ENCODE measurements at places on chromosomes 12 and 14.

- no peak for DNase-seq
These were observed 188.4 kb upstream of the NAV3 start for GRCh38 chr12:77642246-77642645.

DNA sequence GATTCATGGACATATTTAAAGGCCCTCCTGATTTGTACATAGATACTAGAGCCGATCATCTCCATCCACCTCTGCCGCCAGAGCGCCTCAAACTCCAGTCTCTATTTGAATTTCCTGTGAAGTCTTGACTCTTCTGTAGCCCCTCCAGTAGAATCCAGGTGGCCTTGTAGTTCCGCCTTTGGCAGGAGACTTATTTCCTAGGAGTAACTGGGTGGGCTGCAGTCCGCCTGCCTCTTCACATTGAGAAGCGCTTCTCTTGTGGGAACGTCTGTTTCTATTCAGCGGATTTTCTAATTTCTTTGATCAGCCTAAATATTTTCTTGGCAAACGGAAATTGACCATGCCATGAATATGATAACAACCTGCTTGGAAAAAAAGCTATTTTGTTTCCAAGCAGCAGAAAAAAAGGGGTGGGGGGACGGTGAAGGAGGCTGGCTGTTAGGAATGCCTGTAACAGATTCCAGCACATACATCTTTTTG lies 9.0 kb upstream of the SIX1 start:
- DNase-seq: no peak

DNA sequence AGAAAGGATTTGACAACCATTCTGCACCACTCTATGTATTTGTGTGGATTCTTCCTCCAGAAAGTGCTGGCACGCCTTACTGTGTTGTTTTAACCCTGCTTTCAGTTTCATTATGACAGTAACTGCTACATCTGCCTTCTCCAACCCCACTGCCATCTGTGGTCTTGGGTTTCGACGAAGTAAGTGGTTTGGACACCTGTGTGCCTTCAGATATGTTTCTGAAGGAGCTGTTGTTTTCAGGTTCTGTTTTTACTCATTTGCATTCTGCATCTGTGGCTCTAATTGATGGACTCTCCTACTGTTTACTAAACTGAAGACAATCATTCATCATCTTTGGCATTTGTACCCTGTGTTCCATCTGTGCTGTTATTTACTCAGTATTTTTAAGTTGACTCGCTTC lies 4.1 kb downstream of the TSHR start:
- DNase-seq: no peak

DNA sequence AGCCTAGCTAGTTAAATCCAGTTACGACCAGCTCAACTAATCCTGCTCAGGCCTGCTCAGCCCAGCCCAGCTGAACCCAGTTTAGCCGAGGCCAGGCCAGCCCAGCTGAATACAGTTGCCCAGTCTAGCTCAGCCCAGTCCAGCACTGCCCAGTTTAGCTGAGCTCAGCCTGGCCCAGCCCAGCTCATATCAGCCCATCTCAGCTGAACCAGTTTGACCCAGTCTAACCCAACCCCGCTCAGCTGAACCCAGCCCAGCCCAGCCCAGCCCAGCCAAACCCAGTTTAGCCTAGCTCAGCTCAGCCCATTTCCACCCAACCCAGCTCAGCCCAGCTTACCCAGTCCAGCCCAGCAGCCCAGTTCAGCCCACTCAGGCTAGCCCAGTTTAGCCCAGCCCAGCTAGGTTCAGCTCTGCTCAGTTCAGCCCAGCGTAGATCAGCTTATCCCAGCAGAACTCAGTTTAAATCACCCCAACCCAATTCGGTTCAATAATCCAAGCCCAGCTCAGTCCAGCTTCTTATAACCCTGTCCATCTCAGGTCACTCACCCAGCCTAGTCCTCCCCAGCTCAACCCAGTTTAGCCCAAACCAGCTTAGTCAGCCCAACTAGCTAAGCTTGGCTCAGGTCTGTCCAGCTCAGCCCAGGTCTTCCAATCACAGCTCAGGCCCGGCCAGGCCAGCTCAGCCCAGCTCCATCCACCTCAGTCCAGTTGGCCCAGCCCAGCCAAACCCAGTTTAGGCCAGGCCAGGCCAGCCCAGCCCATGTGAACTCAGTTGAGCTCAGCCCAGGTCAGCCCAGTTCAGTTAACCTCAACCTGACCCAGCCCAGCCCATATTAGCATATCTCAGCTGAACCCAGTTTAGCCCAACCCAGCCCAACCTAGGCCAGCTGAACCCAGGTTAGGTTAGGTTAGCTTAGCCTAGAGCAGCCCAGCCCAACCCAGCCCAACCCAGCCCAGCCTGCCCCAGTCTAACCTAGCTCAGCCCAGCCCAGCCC lies 76.7 kb downstream of the TMEM121 start:
- DNase-seq: no peak

DNA sequence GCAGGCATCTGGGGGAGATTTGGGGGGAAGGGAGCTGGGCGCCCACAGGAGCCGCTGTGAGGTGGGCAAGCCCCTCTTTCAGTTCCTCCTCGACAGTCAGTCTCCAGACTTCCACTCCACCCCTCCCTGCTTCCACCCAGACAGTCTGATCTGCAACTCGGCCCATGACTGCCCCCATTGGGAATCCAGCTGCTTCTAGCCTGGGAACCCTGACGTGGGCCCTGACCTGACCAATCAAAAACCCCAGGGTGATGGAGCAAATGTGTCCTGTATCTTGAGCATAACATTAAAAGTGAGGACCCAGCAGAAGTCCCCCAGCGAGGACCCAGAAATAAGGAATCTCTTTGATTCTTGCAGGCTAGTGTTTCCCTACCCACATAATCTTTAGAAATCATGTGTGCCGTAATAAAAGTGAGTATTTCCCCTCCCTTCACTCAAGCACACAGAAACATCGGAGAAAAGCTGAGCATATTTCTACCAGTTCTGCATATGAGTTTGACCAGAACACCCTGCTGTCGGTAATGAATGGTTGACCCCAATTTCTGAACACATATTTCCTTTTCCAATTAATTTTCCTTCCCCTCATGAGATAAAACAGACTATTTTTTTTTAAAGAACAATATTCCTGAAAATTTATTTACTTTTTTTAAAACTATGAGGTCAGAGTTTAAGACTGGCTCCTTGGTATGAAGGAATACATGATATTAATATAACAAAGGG lies 6.4 kb downstream of the SSH1 start:
- DNase-seq: peak; percentile 44

- DNase-seq: no peak
These were observed 53.8 kb downstream of the SPTLC2 start for GRCh38 chr14:77562681-77563080.

All from KBM-7 (cell line).